ENCODE measurements at places on chromosomes 3 and 15. TPM values are rescaled to one million over a fixed set of nuclear protein-coding genes. Genes with fewer than 3 reads are reported as not detected.

DNA sequence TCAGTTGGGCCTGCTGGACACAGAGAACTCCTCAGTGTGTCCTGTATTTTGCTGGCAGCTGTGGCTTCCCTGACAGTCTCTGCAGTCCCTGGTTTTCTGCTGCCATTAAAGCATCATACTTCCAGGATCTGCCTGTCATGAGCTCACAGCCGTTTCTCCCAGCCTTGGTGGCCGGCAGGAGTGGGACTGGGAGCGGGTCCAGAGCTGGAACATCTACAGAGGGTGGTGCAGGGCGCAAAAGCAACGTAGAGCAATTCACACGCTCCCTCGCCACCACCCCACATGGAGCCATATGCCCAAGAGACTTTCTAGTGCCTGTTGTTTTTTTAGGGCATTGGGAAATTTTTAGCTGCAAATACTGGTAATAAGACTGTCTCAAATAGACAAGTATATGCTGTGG is 33.6 kb downstream of the ABTB1 start:
- no peak for DNase-seq
- H3K27ac ChIP-seq, result no peak overlapping the region
- no peaks in the 10 kb centered on the region for H3K36me3 ChIP-seq
- no peaks in the 10 kb centered on the region for H3K27me3 ChIP-seq
- H3K4me3 ChIP-seq, result no peak overlapping the region

DNA sequence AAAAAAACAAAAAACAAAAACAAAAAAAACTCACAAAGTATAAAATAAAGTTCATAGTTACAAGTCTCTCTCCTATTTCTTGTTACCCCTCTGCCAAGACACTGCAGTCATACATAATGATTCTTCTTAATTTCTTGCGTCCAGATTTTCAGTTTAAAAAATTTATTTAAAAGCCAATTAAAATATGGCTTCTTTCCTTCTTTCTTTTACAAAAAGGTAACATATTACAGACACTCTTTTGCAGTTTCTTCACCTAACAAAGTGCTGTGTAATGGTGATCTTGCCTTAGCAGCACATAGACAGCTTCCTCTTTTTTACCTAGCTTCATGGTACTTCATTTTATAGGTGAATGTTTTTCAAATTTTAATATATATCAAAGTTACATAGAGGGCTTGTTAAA is 136.1 kb upstream of the SGO1 start:
- peak overlapping the region; percentile 68 for H3K27ac ChIP-seq
- DNase-seq, result no peak
- no peaks in the 10 kb centered on the region for H3K4me1 ChIP-seq
- H3K27me3 ChIP-seq, result no peaks in the 10 kb centered on the region
- no peaks in the 10 kb centered on the region for H3K36me3 ChIP-seq

- DNase-seq, result no peak
- H3K4me3 ChIP-seq, result no peak overlapping the region
- H3K36me3 ChIP-seq, result no peaks in the 10 kb centered on the region
- no peaks in the 10 kb centered on the region for H3K4me1 ChIP-seq
- H3K27ac ChIP-seq, result no peak overlapping the region
- no peaks in the 10 kb centered on the region for H3K27me3 ChIP-seq
Observed at GRCh38 chr3:159258934-159259333, 457.1 kb downstream of the MFSD1 start.

Gene GOLGA8A
- 94.0 TPM for total RNA-seq

DNA sequence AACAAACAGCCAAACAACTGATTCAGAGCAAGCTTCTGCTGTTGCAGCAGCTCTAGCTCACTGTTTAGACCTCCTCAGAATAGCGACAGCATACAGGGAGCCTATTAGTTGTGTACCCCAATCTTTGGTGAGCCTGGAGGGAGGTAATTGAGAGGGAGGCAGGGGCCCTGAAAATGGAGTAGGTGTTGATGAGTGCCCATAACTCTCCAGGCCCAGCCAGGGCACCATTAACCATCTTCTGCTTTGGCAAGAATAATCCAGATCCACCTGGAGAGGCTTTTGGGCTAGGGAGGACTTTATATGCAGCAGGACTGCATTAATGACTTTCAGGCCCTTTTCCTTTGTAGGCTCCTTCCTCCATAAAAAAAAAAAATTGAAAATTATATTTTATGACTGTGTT is 20.9 kb downstream of the PLCL2 start:
- H3K27me3 ChIP-seq, result no peaks in the 10 kb centered on the region
- peaks cover 93% of the 10 kb centered on the region for H3K4me1 ChIP-seq
- H3K27ac ChIP-seq, result no peak overlapping the region
- no peak for DNase-seq
- H3K36me3 ChIP-seq, result no peaks in the 10 kb centered on the region

Gene CKMT1B
- not detected for total RNA-seq

DNA sequence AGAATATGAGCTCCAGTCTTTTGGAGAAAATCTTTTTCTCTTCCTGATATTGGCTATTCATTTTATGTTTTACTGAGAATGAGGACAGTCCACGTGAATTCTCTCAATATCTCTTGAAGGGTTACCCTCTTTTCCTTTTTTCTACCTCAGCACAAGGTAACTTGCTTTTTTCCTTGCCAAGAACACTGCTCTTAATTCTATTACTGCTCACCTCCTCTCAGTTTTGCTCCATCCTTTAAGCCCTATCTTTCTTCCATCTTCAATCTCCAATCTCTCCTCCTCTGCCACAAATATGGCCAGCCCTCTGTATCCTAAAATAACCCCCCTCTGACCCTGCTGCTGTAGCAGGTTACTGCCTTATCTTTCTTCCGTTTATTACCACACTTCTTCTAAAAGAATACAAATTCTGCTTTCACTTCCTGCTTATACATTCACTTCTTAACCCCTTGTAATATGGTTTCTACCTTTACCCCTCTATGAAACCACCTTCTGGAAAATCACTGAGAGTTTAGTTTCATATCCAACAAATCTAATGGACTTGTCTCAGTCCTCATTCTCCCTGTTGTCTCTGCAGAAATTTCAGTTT is 89.0 kb downstream of the NFKBIZ start:
- H3K27me3 ChIP-seq, result no peaks in the 10 kb centered on the region
- H3K27ac ChIP-seq, result no peak overlapping the region
- H3K4me1 ChIP-seq, result peaks cover 55% of the 10 kb centered on the region
- H3K36me3 ChIP-seq, result no peaks in the 10 kb centered on the region
- H3K4me3 ChIP-seq, result no peak overlapping the region
- DNase-seq, result no peak

Gene C3orf22
- total RNA-seq, result not detected

GRCh38 chr3:9808345-9809037 is 1.6 kb upstream of the TTLL3 start:
- H3K27me3 ChIP-seq, result no peaks in the 10 kb centered on the region
- peak; percentile 40 for DNase-seq
- peaks cover 28% of the 10 kb centered on the region for H3K4me1 ChIP-seq
- H3K36me3 ChIP-seq, result peaks cover 28% of the 10 kb centered on the region

Gene CFAP91
- total RNA-seq, result 0.77 TPM

DNA sequence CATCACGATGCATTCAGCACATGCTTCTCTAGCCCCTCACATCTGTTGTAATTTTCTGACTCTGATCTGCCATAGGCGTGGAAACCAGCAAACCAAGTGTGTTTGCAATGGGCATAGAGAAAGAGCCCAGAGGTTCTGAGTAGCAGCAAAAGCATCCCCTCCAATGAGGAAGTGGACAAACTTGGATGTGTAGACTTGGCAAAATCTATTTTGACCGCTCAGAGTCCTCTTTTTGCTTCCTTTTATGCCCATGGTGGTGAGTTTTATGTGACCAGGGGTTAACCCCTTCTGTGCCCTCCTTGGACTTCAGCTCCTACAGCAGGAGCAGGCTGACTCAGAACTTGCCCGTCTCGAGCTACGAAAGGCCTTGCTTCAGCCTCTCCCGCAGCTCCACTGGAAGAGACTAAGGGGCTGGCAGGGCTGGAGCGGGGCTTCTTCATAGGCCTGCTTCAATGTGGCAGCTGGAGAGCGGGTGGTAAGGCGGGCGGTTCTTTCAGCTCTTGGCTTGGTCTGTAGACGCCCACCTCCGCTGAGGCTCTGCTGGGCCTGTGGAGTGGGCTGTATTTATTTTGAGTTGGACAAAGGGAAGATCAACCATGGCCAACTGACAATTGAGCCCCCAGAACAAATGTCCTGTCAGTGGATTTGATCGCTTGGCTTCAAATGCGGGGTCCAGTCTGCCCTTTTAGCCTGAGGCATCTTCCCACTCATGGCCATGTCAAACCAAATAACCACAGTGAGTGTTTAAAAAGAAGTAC is 6.5 kb upstream of the ETV5 start:
- H3K4me1 ChIP-seq, result peaks cover 4% of the 10 kb centered on the region
- no peak for DNase-seq
- H3K4me3 ChIP-seq, result no peak overlapping the region
- no peaks in the 10 kb centered on the region for H3K36me3 ChIP-seq
- H3K27me3 ChIP-seq, result peaks cover 39% of the 10 kb centered on the region

Gene FGF12
- total RNA-seq, result not detected

Gene DUOXA2
- not detected for total RNA-seq

- H3K4me3 ChIP-seq, result no peak overlapping the region
- H3K4me1 ChIP-seq, result no peaks in the 10 kb centered on the region
- no peaks in the 10 kb centered on the region for H3K27me3 ChIP-seq
- H3K36me3 ChIP-seq, result peaks cover 32% of the 10 kb centered on the region
- no peak overlapping the region for H3K27ac ChIP-seq
Observed at GRCh38 chr15:45689616-45690015, 54.8 kb downstream of the SQOR start.

Gene CSTA
- total RNA-seq, result not detected

Gene DUOX2
- total RNA-seq, result not detected

Gene NEK10
- 0.42 TPM for total RNA-seq

- H3K27me3 ChIP-seq, result no peaks in the 10 kb centered on the region
- H3K27ac ChIP-seq, result no peak overlapping the region
- DNase-seq, result no peak
- no peaks in the 10 kb centered on the region for H3K4me1 ChIP-seq
Observed at GRCh38 chr3:118495206-118495605, 539.4 kb downstream of the IGSF11 start.

GRCh38 chr15:32668942-32669341 is 27.4 kb downstream of the SCG5 start:
- DNase-seq, result no peak
- H3K27me3 ChIP-seq, result no peaks in the 10 kb centered on the region
- H3K36me3 ChIP-seq, result no peaks in the 10 kb centered on the region
- H3K4me1 ChIP-seq, result no peaks in the 10 kb centered on the region

GRCh38 chr3:94927175-94927574 is 864.3 kb downstream of the NSUN3 start:
- no peaks in the 10 kb centered on the region for H3K36me3 ChIP-seq
- H3K27me3 ChIP-seq, result no peaks in the 10 kb centered on the region
- H3K4me1 ChIP-seq, result no peaks in the 10 kb centered on the region
- DNase-seq, result no peak
- no peak overlapping the region for H3K4me3 ChIP-seq

DNA sequence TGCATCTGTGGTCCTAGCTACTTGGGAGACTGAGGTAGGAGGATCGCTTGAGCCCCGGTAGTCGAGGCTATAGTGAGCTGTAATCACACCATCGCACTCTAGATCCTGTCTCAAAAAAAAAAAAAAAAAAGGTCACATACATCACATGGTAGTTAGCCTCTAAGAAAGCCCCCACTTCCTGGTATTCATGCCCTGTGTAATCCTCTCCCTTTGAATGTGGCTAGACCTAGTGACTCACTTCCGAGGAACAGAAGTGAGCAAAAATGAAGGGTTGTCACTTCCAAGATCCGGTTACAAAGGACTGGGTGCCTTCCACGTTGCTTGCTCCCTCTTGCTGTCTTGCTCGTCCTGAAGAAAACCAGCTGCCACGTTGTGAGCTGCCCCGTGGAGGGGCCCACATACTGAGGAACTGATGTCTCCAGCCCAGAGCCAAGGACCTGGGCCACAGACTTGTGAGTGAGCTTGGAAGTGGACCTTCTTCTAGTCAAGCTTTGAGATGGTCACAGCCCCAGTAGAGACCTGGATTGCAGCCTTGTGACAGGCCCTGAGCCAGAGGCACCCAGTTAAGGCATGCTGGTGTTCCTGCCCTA is 12.6 kb upstream of the LCTL start:
- H3K4me3 ChIP-seq, result no peak overlapping the region
- no peak for DNase-seq
- no peaks in the 10 kb centered on the region for H3K36me3 ChIP-seq
- H3K4me1 ChIP-seq, result no peaks in the 10 kb centered on the region
- no peak overlapping the region for H3K27ac ChIP-seq

Gene MINAR1
- 0.35 TPM for total RNA-seq

- no peak overlapping the region for H3K27ac ChIP-seq
- no peak for DNase-seq
- H3K4me1 ChIP-seq, result peaks cover 40% of the 10 kb centered on the region
- no peaks in the 10 kb centered on the region for H3K36me3 ChIP-seq
Observed at GRCh38 chr3:119205685-119206084, 32.3 kb downstream of the UPK1B start.

GRCh38 chr15:60005352-60006202 is 1.5 kb downstream of the FOXB1 start:
- H3K4me1 ChIP-seq, result peaks cover 37% of the 10 kb centered on the region
- H3K36me3 ChIP-seq, result no peaks in the 10 kb centered on the region
- peak overlapping the region; percentile 66 for H3K4me3 ChIP-seq
- no peak overlapping the region for H3K27ac ChIP-seq
- peaks cover 93% of the 10 kb centered on the region for H3K27me3 ChIP-seq
- DNase-seq, result no peak

DNA sequence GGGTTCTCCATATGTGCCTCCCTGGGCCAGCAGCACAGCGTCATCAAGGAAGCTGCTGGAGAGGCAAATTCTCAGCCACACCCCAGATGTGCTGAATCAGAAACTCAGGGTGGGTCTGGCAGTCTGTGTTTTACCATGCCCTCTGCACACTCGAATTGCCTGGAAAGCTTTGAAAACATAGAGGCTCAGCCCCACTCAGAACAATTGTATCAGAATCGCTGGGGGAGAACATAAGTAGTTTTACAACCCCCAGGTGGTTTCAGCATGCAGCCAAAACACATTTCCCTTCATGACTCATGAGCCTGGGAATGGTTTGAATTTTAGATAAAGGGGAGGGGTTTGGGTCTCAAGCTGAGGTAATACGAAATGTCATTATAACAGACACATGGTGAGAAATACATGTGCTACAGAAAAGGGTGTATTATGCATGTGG is 9.6 kb downstream of the TGM4 start:
- no peaks in the 10 kb centered on the region for H3K4me1 ChIP-seq
- H3K36me3 ChIP-seq, result no peaks in the 10 kb centered on the region
- DNase-seq, result no peak
- H3K27ac ChIP-seq, result no peak overlapping the region
- H3K27me3 ChIP-seq, result peaks cover 4% of the 10 kb centered on the region

- H3K36me3 ChIP-seq, result no peaks in the 10 kb centered on the region
- H3K4me1 ChIP-seq, result no peaks in the 10 kb centered on the region
- H3K27me3 ChIP-seq, result no peaks in the 10 kb centered on the region
- H3K27ac ChIP-seq, result no peak overlapping the region
Observed at GRCh38 chr3:70120357-70120966, 120.9 kb downstream of the SAMMSON start.

DNA sequence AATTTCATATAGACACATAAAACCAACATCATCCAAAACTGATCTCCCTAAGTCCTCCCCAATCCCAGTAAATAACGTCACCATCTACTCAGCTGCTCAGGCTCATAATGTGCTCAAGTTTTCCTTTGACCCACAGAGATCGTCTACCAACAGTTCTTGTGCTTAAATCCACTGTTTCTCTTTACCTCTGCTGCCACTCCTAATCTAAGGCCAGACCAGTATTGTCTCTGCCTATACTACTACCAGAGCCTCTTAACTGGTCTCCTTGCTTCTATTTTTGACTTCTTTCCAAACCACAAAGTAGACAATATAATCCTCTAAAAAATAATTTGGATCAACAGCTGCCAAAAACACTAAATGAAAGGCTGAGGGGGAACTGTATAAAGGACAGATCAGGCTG is 65.3 kb downstream of the CLASP2 start:
- H3K4me1 ChIP-seq, result no peaks in the 10 kb centered on the region
- H3K27ac ChIP-seq, result no peak overlapping the region
- H3K27me3 ChIP-seq, result no peaks in the 10 kb centered on the region

Gene FOXB1
- 0.37 TPM for total RNA-seq

Gene EIF4G1
- total RNA-seq, result 693 TPM

Gene CFAP161
- total RNA-seq, result not detected

Gene KCNAB1
- total RNA-seq, result not detected

Gene TGM4
- not detected for total RNA-seq
